Activated CD8-positive, alpha-beta memory T cell treated with anti-CD3 and anti-CD28 coated beads for 1 hour (primary cell): ENCODE measurements at places on chromosomes 12 and 14.

DNA sequence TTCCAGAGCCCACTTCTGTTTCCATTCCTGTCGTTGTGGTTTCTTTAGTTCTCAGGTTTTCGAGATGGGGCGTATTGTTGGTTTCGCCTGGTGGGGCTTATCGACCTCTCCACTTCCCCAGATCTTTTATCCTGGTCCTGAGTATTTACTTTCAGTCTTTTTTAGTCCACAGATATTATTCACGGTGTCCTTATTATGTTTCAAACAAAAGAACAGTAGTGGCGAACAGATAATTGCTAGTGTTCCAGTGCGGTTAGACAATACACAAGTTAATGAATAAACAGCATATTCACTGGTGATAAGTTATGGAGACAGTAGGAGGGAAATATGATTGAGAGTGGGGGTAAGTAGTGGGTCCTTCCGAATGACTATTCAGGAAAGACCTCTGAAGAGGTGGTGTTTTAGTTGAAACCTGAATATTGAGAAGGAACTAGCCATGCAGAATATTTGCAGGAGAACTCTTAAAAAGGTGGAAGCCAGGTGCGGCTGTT, 668 bp downstream of the TMEM260 start:
- no peak for DNase-seq

DNA sequence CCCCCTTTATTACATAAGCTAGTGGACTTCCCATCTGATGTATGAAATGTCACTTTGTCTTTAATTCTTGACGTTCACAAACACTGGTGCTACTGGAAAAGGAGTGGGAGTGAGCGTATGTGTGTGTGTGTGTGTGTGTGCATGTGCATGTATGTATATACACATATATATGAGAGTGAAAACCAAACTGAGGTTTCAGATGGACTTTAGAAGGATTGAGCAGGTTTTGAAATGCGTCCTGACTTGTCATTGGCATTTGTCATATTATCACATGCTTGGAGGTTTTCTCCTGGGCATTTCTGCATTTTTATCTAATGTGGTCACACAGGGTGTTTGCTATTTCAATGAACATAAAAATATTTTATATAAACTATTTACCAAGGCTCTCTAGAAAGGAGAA, 1085.9 kb downstream of the BCL11B start:
- DNase-seq = no peak

DNA sequence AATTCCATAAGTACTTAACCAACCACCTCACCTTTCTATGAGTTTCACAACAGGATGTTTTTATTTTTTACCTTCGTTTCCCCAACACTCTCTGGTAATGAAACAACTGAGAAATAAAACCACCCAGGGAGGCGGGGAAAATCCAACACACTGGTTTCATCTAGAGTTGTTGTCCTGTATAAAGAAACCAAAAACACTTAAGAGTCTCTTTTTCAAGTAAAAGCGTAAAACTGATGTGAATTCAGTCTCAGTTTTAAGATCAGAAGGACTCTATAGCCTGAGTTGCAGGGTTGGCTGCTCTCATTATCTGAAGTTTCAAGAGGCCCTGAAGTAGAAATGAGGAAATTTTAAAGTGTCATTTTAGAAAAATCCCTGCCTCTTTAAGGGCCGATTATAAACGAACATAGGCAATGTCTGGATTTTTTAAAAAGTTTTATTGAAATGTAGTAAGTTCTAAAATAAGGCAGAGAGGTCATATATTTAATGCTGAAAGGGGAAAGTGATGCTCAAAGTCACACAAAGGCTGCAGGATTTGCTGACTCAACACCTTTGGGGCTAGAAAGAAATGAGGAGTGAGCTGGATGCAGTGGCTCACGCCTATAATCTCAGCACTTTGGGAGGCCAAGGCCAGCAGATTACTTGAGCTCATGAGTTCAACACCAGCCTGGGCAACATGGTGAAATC, 27.2 kb downstream of the HIGD1C start:
- no peak for DNase-seq

- no peak for DNase-seq
These were observed 19.0 kb downstream of the MLXIP start for GRCh38 chr12:122097584-122097926.

DNA sequence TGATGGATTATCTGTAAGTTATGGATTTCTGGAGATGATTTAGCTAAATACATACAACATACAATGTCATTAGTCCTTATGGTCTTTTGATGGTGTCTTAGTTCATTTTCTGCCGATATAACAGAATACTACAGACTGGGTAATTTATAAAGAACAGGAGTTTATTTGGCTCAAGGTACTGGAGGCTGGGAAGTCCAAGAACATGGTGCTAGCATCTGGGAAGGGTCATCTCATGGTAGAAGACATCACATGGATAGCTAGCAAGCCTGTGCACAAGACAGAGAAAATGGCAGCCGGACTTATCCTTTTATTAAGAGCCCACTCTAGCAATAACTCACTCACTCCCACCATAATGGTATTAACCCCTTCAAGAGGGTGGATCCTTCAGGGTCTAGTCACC, 24.2 kb downstream of the KLHL28 start:
- DNase-seq = no peak

DNA sequence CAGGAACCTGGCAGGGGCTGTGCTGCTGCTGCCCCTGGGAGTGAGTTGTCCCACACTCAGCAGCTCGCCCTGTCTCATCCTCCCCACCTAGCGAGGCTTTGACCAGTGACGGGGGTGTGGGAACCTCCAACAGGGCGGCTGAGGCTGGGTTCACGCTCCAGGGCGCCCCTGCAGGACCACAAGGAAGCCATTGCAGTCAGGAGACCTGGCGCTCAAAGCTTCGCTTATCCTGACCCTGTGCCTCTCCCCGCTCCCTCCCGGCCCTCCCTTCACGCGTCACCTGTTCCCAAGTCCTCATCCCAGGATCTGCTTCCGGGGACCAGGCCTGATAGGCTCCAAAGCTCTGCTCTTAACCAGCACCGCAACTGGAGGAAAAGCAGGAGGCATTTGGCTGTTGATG, 272.0 kb upstream of the SFSWAP start:
- no peak for DNase-seq

DNA sequence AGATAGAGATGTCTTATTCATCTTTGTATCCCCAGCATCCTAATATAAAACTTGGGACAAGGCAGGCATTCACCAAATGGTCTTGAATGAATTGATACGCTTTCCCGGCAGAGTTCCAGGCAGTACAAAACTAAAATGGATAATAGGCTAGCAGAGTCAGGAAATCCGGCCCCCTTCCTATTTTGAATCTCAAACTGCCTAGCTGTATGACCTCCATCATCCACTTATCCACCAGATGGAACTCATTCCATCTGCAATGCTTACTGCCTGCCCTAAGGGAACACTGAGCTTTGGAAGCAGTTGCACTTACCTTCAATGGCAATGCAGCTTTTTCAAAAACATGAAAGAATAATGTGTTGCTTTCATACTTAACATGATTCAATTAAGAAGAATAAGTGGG, 43.4 kb downstream of the BDKRB1 start:
- no peak for DNase-seq
